Activated T-helper 1 cell treated with anti-CD3 and anti-CD28 coated beads, Interleukin-2, amount 50 U/mL, for 16 hours (primary cell): ENCODE measurements at places on chromosomes 5 and 9.
A peak's percentile ranks its signal among the peaks of the same experiment; 100 is the strongest.

DNA sequence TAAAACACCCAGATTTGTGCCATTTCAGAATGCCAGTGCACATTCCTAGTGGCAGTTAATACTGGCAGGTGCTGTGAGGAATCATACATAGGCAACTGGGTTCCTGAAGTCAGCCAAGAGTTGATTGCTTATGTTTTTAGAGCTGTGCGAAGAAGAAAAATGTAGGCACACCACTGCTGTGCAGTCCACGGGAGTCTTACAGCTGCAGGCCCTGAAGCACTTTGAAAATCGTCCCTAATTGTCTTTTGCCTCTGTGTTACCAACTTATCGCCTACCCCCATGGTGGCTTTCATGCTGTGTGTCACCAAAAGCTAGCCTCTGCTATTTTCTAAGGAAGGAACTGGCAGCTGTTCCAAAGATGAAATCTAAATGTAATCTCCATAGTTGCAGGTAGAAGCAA lies 263.9 kb downstream of the ARRDC3 start:
- no peak for DNase-seq

GRCh38 chr9:3240656-3241268 lies 285.0 kb downstream of the RFX3 start:
- peak; percentile 33 for DNase-seq

GRCh38 chr5:37787742-37788141 lies 52.1 kb downstream of the GDNF start:
- DNase-seq = no peak

GRCh38 chr9:126496781-126497659 lies 116.7 kb upstream of the LMX1B start:
- DNase-seq = no peak

DNA sequence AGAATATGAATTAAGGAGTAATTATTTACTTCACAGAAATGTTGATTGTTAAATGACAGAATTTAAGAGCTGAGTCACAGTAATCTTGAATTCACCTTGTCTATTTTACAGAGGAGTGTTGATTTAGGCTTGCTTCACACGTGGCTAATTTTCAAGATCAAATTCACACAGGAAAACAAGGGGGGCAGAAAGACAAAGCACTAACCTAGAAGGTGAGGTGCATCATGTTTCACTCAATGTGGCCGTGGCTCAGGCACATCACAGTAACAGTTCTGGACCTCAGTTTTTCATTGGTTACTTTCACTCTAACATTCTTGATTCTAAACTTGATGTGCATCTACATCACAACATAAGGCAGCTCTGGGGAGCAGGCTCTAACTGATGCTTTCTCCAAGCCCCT lies 69.6 kb upstream of the GNAQ start:
- no peak for DNase-seq

- no peak for DNase-seq
Observed at GRCh38 chr5:12526113-12526512, 621.9 kb upstream of the CTNND2 start.

DNA sequence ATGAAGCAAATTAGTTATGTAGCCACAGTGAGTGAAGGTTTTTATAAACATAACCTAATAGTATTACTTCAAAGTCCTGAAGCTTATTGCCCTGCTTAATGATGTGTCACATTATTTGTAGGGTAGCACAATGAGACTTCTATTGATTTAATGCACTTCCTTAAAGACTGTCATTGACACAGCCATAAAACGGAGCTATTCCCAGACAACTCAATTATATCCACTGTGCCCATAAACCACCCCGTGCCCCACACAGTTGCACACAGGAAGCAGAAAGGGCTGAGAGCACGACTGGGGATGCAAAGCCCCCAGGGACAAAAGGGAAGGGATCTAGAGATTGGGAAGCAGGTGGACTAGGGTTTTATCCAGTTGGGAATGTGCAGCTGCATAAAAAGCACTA lies 37.0 kb downstream of the TRIM32 start:
- no peak for DNase-seq
